EH (cell line): ENCODE measurements at places on chromosomes 2 and 18.

DNA sequence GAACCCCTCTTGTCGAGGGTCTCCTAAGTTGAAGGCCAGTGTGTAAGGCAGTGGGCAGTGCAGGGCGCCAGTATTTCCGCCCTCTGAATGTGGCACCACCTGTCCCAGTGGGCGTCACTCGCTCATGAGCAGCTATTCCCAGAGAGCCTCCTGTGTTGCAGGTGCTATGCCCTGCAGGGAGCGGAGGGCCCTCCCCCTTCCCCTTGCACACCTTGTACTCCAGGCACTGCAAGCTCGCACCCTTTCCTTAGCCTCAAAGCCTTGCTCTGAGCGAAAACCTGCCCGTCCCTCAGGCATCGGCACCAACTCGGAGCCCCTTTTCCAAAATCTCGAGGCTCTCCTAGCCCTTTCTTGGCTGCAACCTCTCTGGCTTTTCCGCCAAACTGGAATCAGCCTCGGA, 282.7 kb downstream of the AGAP1 start:
- DNase-seq = no peak

DNA sequence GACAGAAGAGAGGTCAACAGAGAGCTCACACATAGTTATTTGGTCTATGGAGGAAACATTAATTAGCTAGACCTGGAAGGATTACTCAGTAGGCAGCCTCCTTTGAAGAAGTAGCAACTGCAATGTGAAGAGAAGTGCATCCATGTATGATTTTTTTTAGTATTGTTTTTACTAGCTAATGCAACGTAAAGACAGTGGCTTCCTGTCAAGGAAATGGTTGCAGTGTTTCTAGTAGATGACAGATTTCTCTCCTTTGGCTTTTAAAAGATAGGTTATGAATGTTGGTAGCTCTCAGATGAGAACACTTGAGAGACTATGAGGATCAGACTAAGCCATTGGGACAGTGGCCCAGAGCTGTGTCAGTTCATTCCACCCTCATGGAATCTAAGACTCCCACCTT, 175.8 kb downstream of the AGPS start:
- no peak for DNase-seq

DNA sequence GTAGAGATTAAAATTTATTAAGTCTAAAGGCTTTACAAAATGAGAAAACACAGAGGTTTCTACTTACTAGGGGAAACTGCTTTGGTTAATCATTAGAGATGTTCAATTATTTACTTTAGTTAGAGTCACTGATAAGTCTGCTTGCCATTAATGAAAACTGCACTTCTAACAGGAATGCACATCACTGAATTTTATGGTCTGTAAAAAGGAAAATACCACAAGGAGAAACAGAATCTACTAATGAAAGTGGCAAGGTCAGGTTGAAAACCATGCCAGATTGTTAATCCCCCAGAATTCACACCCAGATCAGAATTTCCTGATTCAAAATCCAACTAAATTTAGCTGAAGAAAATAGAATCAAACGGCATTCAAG, 90.5 kb upstream of the GRB14 start:
- no peak for DNase-seq

DNA sequence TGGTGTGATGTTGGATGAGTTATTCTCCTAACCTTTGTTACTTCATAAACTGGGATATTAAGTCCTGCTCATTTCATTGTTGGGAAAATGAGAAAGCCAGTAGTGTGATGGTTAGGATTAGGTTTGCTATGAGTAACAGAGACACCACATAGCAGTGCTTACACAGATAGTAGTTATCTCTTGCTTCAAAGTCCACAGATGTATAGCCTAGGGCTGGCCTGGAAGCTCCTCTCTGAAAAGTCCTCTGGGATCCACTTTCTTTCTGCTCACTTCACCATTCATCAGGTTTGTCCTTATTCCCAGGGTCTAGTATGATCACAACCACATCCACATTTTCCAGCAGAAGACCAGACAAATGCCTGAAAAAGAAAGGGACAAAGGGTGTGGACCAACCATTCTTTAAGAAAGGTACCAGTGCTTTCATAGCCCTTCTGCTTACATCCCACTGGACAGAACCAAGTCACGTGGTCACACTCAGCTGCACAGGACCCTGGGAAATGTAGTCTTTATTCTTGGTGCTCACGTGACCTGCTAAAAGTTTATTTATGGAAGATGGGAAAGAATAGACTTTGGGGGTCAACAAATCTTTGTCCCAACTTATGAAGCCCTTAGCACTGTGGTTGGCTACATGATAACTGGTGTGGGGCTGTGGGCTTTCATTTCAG, 108.9 kb downstream of the INSIG2 start:
- peak; percentile 43 for DNase-seq

DNA sequence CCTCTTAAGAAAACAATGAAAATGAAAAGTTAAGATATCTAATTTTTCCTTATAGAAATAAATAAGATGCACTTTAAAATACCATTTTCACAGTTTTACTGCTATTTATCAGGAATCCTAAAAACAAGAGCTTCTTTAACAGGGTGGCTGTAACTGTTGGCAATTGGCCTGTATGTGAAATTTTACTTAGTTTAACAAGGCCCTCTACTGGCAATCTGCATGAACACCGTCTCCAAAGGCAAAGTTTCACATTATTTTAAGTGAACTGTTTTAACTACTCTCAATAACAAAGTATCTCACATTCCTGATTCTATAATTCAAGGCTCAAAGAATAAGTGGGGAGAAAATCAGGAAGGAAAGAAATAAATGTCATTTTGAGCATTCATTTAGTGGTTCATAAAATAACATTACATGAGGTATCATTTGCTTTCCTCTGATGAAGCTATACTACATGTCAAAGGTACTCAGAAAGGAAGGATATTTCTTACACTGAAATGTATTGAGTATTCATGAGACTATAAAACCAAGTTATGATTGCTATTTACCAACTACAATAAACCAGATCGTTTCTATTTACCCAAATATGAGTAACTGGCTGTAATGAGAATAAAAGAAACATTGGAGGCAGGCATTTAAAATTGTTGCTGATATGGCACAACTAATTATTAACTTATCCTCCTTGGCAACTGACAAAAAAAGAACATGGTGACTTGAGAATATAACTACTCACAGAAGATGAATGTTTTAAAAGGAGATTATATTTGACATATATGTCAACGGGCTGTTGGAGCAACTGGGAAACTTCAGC, 7.0 kb downstream of the NCKAP5 start:
- DNase-seq = peak; percentile 80

GRCh38 chr18:10376731-10377130, 77.7 kb upstream of the APCDD1 start:
- DNase-seq = peak; percentile 69

DNA sequence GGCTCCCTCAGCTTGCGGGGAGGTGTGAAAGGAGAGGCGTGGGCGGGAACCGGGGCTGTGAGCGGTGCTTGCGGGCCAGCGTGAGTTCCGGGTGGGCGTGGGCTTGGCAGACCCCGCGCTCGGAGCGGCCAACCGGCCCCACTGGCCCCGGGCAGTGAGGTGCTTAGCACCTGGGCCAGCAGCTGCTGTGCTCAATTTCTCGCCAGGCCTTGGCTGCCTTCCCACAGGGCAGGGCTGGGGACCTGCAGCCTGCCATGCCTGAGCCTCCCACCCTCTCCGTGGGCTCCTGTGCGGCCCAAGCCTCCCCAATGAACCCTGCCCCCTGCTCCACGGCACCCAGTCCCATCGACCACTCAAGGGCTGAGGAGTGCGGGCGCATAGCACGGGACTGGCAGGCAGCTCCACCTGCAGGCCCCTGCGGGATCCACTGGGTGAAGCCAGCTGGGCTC, 48.2 kb downstream of the RNF138 start:
- no peak for DNase-seq

DNA sequence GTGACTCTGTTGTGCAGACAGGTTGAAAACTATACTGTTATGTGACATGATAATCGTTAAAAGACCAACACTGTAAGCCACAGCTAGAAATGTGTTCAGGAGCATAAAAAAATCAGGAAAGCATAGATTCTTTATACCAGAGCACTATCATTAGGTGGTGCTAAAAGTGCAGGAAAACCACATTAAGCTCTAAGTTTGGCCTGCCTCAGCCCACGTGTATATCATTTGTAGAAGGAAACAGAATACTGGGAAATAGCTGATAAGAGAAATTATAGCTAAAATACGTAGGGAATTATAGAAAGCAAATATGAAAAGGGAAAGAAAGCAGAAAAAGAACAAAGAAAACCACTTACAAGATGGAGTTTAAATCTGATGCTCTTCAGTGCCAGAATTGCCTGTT, 26.5 kb upstream of the C2orf74 start:
- DNase-seq = peak; percentile 59

GRCh38 chr18:6004119-6004518, 108.8 kb upstream of the TMEM200C start:
- DNase-seq = no peak

DNA sequence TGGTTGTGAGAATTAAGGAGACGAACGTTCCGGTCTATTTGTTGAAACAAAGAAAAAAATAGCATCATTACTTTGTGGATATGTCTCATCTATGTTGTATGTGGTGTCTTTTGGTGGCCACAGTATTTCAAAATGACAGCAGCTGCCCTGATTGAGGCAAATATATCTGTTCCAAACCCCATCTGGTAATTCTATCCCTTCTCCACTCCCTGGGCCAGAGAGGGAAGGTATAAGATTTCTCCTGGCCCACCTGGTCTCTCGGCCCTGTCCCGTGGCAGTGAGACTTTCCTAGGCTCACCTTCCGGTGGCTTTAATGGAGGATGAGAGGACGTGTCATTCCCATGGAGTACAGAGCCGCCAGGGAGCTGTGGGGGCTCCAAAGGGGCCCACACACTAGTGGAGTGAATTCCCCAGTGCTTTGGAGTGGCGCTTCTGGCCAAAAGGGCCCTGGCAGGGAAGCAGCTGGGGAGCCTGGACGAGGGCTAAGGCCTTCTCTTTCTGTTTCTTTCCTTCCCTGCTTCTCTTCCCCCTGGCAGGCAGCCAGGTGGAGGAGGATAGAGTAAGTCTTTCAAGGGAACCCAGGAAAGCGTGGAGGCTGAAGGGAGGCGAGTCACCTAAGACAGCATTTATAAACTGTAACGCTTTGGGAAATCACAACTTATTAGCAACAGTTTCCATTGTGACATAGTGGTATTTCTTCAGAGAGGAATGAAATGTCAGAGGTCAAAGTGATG, 5.6 kb downstream of the FOSL2 start:
- peak; percentile 76 for DNase-seq

DNA sequence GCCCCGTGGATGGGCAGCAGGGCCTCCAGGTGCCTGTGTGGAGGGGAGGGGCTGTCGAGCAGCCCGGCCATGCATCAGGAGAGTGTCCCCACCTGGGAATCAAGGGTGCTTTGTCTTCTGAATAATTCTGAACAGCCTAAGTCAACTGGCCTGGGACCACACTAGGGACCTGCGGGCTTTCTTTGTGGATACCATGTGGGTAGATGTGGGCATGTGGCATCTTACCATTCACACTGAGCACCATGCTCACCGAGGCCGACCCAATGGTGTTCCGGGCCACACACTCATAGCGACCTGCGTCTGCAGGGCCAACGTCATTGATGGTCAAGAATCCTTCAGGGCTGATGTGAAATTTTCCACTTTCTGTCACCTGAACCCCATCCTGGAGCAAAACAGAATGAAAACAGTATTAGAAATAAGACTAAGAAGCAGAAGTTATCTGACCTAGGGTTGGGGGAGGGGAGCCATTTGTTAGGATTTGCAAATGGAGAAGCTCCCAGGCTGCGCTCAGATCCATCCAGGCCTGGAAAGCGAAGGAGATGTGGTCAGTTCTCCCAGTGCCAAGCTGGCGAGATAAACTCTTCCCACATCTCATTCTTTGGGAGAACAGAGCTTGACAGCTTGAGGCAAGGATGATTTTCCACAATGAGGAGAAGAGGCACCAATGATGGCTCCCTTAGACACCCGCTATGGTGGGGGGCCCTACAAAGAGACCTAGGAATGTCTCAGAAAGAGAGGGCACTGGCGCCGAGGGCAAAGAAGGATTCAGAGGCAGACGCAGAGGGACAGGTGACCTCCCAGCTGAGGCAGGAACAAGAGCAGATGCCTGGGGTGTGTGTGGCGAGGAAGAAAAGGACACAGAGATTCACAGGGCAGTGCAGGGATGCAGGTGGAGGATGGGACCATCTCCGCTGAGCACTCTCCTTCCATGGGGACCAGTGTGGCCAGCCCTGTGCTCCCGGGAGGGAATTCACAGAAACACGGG, 83.4 kb downstream of the PXDN start:
- no peak for DNase-seq

- DNase-seq = peak; percentile 38
Observed at GRCh38 chr2:66573821-66574233, 138.9 kb downstream of the MEIS1 start.

DNA sequence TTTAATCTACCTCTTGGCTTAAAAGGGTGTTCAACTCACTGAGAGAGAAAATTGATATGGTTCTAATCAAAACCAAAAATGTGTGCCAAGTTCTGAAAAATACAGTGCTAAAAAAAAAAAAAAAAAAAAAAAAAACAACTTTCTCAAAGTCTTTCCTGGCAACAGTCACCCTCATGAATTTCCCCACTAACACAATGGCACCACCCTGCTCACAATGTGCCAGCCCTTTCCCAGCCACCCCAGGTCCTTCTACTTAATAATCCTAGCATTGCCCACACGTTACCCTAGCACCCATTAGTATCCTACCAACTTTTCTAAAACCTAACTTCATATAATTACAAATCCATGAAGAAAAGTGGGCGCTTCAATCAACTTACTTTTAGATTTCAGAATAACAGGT, 106.4 kb downstream of the AFF3 start:
- no peak for DNase-seq

GRCh38 chr2:109248590-109248989, 119.6 kb downstream of the SH3RF3 start:
- no peak for DNase-seq

DNA sequence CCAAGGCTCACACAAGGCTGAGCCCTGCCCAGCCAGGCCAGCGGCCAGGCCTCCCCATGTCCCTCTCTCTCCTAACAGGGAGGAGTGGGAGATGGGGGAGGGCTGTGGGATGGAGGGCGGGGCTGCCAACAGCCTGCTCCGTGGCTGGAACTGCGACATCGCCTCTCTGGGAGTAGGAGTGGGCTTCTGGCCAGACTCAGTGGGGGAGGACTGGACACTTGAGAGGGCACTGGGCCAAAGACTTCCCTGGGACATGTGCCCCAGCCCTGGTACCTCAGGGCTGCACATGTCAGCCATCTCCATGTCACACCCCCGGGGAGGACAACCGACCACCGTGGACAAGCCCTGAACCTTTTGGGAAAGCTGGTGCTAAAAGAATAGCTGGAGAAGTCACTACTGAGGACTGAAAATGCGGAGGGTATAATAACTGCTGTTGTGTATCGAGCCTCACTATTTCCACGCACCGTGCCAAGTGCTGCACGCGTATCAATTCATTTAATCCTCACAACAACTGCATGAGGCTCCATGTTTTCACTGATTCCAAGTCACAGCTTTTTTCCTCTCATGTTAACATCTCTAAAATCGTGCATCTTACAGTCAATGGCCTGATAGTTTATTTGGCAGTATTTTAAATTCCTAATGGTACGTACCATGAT, 127.3 kb downstream of the MSH2 start:
- DNase-seq = no peak
